Calu3 (cell line): ENCODE measurements at places on chromosomes 4 and X.

DNA sequence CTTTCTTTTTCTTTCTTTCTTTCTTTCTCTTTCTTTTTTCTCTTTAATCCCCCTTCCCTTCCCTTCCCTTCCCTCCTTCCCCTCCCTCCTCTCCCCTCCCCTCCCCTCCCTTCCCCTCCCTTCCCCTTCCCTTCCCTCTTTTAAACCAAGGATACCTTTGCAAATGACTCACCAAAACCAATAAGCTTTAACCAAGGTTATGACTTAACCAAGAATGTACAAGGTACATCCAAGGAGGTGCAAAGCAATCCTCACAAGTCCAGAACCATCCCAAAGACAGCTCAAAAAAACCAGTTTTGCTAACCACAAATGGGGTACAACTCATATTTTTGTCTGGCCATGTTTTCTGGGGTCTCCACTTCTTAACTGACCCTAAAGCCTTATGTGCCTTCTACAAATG lies 174.7 kb upstream of the PPP1R2C start:
- no peak for DNase-seq

GRCh38 chrX:110012818-110013485 lies 10.0 kb downstream of the TMEM164 start:
- DNase-seq: peak; percentile 35

GRCh38 chr4:98433691-98434090 lies 172.5 kb downstream of the RAP1GDS1 start:
- no peak for DNase-seq

DNA sequence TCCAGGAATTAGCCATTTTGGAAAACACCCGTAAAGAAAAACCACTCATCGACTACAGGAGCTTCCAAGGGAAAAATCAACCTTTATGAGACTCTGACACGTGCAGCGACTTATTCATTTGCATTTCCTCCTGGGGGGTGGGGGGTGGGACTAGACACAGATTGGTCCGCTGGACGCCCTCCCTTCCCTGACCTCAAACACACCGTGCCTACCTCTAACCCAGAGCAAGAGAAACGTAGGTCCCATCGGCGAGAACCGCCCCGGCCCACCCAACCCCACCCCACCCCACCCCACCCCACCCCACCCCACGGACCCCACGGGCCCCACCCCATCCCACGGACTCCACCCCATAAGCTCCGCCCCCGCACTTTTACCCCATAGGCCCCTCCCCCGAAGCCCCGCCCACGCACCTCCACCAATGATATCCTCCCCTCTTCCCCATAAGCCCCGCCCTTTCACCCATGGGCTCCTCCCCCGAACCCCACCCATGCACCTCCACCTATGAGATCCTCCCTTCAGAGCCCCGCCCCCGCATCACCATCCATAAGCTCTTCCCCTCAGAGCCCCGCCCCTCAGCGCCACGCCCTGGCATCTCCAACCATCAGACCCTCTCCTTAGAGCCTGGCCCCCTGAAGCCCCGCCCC lies 1.1 kb downstream of the GTPBP6 start:
- DNase-seq: no peak

DNA sequence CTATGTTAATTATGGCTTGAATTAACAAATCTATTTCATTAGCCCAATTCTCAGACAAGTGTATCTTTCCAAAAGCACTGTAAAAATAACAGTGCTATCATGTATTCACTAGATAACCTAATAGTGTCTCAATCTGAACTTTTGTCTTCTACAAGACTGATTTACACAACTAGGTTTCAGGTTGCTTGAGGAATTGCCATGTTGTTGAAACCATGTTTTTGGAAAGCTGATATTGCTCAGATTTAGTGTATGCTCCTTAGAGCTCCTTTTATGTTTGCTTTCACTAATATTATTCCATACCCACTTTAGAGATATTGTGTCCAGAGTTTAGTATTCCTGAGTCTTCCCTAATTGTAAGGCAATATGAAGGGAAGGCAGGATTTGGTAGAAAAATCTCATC lies 70.6 kb downstream of the GPAT3 start:
- DNase-seq: no peak

- peak; percentile 12 for DNase-seq
These were observed 326.4 kb downstream of the DCHS2 start for GRCh38 chr4:154164931-154165839.

DNA sequence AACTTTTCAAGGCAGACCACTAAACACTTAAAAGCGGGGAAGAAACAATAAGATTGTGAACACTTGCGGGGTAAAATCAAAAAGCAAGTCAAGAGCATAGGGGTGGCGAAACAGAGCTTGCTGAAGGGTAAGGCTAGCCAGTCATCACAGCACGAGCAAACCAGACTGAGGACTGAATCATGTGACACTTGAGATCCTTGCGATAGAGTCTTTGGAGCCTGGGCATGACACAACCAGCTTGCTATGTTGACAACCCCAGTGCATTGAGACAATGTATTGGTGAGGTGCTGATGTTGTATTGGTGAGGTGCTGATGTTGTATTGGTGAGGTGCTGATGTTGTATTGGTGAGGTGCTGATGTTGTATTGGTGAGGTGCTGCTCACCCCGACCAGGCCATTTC lies 72.3 kb downstream of the SLIT2 start:
- DNase-seq: no peak

GRCh38 chrX:96002431-96002830 lies 682.2 kb upstream of the DIAPH2 start:
- DNase-seq: no peak

DNA sequence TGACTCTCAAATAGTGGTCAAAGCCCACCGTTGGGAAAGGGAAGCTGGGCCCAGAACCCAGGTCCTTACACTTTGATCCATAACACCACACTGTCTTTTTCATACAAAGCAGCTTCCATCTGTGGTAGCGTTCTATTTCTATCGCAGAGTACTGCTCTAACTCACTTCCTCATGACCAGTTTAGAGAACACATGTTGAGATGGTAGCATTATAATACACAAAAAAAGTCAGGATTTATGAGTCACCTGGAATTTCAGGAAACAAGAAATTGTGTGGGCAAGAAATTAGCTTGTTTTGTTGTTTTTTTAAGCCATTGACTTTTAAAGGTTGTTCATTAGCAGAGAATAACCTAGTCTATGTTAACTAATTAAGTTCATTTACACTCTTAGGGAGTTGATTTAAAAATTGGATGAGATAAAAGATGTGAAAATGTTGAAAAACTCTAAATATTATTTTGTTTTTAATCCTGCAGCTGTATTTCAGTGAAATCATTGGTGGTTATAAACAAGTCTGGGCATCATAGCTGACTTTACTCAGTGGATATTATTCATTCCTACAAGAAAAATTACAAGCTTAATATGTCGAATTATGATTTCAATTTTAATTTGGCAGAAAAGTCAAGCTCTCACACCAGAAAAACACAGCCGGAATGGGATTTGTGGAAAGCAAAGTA lies 1011.1 kb upstream of the HS3ST1 start:
- no peak for DNase-seq

DNA sequence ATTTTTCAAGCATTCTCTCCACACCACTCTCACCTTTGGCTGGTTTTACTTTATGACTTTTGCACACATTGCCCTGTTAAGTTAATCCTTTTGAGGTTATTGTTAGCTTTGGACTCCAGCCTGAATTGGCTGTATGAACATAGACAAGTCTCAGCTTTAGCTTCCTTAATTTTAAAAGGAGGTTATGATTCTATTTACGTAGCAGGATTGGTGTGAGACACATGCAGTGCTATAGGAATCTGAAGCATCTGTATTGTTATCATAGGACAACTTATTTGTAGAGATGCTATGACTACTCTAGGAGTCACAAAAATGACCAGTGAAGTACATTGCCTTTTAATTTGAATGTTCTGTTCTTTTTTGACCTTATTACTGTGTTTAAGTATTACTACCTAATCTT lies 15.7 kb downstream of the PGAM4 start:
- no peak for DNase-seq

GRCh38 chr4:22339491-22339890 lies 176.4 kb downstream of the ADGRA3 start:
- no peak for DNase-seq

GRCh38 chrX:17944833-17945497 lies 83.9 kb upstream of the RAI2 start:
- peak; percentile 11 for DNase-seq

- DNase-seq: no peak
These were observed 289.8 kb downstream of the ADGRL3 start for GRCh38 chr4:61489927-61490326.

DNA sequence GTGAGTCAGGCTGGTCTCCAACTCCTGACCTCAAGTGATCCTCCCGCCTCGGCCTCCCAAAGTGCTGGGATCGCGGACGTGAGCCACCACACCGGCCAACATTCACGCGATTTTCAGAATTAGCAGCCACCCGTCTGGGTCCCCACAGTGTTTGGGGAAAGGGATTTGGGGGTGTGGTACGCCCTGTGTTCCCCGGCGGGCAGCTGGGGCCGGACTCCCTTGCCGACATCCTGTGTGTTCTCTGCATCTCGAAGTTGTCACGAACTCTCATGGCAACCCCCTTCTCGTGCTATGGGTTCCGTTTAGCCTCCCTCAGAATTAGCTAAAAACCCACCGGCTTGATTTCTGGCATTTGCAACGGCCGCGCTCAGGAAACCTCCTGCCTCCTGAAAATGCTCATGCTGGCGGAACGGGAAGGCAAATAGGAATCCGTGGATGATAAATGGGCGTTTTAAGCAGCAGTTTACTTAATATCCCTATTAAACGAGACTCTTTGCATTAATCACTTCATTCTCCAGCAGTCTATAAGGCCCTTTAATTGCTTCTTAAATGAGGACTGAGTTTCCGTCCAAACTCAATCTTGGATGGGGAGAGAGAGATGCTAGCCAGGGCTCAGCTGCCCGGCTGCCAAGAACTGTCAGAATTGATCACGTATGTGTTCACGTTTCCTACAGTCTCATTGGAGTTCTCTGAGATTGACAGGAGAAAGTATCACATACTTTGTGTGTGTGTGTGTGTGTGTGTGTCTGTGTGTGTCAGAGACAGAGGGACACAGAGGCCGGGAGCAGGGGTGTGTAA lies 78.9 kb upstream of the PPP2R3B start:
- DNase-seq: no peak

- DNase-seq: no peak
These were observed 73.7 kb downstream of the USP46 start for GRCh38 chr4:52585379-52585778.
